ENCODE measurements at places on chromosomes 7 and 10.

- DNase-seq, result no peak
These were observed 406.1 kb upstream of the FZD8 start for GRCh38 chr10:36048236-36048635.

DNA sequence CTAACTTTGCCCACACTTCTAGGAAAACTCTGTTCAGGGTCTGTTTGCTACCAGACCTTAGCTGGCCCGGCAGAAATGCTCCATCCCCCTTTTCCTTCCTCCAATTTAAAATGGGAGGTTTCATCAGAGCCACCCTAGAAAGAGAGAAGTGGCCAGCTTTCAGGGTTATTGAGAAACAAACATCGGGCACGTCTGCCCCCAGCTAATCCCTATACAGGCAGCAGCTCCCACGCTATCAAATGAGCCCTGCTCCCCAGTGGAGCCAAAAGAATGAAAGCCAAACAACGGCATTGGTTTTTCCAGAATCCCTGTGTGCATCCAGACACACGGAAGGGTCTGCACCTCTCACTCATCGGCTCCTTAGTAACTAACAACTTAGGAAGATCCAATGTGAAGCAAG lies 132.5 kb downstream of the GRID1 start:
- DNase-seq, result no peak

DNA sequence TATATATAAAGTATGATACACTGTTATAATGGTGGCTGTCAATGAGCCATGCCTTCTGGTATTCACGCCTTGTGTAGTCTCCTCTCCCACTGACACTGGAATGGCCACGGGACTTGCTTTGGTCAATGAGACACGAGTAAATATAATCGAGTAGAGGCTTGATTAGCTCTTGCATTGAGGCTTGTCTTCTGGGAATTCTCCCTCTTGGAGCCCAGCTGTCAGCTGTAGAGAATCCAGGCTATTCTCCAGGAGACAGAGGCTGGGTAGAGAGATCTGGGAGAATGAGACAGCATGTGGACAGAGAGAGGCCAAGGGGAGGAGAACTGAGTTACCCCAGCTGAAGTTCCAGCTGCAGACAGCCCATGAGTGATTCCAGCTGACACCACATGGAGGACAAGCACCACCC lies 25.2 kb upstream of the PLCE1 start:
- DNase-seq, result no peak

DNA sequence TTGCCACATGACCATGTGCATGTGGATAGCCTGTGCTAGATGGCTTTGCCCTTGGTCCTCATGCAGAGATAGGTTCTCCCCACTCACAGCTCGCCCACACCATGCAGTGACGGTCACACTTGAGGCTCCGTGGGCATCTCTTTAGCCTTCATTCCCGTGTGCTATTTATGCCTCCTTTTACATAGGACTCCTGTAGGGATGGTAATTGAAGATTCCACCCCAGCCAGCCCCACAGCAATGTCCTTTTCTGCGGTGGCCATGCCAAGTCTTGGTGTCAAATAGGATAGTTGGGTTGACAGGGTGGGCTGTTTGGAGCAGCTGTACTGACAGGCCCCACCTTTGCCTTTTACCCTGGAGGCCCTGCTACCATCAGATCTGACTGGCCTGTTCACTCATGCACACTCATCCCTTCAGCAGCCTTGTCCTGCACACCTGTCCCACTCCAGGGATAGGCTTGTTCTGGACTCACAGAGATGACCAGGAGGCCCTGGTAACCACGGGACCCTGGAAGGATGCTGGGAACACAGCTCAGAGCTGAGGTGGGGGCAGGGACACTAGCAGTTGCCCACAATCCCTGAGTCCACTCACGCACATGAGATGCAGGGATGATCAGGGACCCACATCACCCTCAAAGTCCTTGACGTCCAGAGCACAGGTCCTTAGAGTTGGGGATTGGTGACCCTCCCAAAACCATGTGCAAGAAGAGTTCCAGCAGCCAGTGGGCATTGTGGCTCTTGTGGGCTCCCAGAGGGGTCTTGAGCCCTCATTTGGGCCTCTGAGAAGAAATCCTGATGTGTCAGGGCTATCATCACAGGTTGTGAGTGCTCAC lies 71.2 kb downstream of the ADCY1 start:
- no peak for DNase-seq

DNA sequence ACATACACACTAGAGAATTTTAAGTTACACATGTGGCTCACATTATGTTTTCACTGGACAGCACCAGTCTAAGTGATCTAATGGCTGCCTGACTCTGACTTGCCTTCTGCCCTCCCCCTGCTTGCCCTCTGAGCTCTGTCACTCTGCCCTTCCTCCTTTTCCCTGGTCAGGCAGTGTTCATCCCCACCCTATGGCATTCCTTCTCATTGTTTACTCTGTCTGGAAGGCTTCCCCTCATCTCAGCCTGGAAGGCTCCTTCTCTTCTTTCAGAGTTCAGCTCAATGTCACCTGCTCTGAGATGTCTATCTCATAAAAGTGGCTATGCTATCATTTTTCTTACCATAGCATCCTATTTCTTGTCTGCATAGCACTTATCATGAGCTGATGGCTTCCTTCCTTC lies 305.7 kb downstream of the BMPER start:
- no peak for DNase-seq

GRCh38 chr10:89215511-89215910 lies 8.4 kb upstream of the CH25H start:
- DNase-seq, result no peak

DNA sequence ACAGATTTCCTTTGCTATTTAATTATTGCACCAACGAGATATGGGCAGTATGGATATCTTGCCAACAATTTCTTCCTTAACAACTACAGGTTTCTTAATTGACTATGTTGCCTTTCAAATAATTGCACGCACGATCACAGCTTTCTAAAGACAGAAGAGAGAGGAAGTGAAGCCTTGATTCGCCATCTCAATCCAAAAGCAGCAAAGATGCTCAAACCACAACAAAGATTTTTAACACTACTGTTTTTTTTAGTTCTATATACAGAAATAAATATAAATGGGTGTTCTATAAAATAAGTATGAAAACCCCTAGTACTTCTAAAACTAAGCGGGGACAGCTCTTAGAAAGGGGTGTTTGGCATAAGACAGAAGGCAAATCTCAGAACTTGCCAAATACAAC lies 251.3 kb downstream of the SFMBT2 start:
- no peak for DNase-seq

DNA sequence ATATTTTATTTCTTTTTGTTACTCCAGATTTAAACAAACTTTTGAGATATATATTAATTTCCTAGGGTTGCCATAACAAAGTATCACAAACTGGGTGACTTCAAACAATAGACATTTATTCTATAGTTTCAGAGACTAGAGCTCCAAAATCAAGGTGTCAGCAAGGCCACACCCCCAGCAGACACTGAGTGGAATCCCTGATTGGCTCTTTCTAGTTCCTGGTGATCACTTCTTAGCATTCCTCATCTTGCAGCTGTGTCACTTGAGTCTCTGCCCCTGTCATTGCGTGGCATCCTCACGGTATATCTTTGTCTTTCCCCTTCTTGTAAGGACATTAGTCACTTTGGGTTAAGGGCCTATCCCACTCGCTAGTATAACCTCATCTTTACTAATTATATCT lies 7.6 kb upstream of the SLC26A3 start:
- DNase-seq, result no peak

DNA sequence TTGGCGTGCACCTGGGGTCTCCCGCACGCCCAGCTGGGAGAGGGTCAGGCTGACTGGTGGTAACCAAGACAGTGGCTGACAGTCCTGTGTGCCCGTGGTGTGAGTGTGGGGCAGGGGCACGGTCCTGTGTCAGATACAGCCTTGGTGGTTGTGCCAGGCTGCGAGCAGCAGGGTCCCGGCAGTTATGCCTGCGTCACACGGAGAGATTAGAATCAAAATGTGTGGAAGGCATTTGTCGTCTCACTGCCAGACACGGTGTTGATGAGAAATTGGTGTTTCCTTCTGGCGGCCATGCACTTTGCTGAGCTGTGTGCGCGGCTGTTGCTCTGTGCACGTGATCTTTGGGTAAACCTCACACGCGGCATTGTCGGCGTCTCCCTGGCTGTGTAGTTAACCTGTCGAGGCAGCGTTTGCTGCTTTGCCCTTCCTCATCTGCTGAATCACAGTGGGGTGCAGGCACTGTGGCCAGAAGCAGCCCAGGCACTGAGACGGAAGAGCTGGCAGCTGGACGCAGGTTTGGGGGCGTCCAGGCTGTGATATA lies 87.7 kb downstream of the NKX6-2 start:
- no peak for DNase-seq

GRCh38 chr10:120552262-120552661 lies 95.2 kb downstream of the PLPP4 start:
- no peak for DNase-seq

DNA sequence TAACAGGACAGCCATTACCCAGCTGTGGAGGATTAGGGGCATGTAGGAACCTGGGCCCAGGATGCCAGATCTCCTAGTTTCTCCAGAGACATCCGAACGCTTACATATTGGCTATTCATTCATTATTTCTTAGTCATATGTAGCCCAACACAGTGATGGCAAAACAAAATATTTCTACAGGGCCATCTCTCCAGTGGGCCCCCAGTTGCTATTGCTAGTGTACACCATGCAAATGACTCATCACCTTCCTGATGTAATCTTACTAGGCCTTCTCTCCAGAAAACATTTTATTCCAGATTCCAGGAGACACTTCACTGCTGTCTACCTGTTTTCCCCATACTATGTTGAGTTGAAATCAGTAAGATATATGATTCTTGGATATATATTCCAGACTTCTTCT lies 201.7 kb downstream of the PLXDC2 start:
- no peak for DNase-seq

GRCh38 chr10:75826846-75827245 lies 395.4 kb downstream of the LRMDA start:
- DNase-seq, result no peak
